CD4-positive, alpha-beta T cell treated with Interleukin-15 for 1 hour (primary cell): ENCODE measurements at places on chromosomes 6 and 20.

DNA sequence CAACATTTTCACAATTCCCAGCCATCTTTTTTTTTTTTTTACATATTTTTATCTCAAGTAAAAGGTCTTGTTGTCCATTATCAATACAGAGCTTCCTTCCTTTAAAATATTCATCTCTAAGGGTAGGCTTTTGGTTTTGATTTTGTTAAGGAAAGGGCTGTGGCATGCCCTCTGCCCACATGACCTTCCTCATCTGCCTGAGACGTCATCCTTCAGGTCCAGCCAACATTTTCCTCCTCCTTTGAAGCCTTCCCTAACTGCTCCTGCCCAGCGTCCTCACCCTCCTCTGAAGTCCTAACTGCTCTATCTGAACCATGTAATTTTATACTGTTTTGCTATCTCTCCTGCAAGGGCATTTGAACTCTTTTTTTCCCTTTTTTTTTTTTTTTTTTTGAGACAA, 73.9 kb upstream of the TGM3 start:
- no peak for DNase-seq

- DNase-seq, result no peak
Measured at GRCh38 chr6:31737315-31737990, 1.1 kb upstream of the CLIC1 start.

- DNase-seq, result no peak
Measured at GRCh38 chr6:81843302-81843701, 90.8 kb upstream of the TENT5A start.

DNA sequence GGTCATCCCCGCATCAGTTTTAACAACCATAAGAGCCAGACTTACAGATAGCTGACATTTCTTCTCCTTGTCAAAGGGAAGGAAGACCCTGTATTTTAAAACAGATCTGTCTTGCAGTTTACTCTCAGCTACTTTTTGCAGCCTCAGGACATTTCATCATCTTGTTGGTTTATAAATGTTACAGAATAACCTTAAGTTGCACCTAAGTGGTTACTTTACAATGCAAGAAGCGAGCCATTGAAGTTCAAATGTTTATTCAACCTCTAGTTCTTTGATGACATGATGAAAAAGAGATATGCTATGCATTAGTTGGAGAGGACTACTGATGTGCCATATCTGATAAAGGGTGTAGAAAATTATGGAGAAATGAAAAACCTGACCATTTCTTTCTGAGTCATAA, 187.9 kb upstream of the COL21A1 start:
- no peak for DNase-seq

GRCh38 chr20:35181731-35182130, 9.9 kb downstream of the PROCR start:
- no peak for DNase-seq

DNA sequence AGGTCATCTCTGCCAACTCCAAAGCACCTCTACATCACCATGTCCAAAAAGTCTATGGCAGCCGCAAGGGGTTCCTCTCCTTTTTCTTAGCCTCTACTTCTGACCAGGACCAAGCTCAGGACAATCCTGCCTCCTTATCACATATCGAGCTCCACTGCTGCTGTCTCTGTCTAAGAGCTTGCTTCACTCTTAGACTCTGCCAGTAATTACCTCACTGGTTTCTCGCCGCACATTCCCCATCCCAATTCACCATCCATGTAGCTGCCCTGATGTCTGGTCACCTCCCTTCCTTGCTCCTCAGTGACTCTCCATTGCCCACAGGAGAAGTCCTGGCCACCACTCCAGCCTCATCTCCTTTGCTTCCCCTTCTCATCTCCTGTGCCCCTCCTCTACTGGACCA, 24.1 kb upstream of the PI16 start:
- DNase-seq, result no peak

- no peak for DNase-seq
Measured at GRCh38 chr20:63565699-63566335, 8.2 kb downstream of the HELZ2 start.

DNA sequence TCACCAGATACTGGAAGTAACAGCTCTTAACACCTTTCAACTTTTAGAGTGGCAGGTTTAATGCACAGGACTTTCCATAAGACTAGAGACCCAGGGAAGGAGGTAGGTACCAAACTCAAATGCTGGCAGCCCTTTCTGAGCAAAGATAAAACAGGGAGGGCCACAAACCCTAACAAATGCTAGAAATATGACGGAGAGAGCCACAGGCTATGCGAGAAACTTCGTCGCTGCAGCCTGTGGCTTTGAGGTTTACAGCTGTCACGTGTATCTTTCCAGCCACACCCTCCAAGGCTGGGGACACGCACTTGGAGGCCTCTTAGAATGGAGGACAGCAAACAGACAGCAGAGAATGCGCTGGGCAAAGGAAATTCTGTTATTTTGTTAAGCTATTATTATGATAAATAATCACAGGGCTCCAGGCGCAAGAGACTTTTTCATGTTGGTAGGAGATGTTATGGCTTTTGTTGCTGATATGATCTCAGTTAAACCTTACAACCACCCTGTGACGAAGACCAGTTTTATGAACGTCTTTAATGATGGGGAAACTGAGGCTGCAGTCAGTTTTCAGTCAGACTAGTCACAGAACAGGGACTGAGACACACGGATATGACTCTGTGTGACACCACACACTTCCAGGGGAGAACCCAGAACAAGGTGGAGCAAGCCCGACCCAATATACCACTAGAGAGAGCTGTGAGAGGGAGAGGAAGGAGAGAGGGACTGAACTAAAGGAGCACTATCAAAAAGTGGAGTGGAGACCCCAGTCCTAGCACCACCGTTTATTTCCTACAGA, 2.0 kb downstream of the TRAM2 start:
- DNase-seq, result peak; percentile 58

GRCh38 chr6:106206905-106207304, 118.7 kb downstream of the ATG5 start:
- no peak for DNase-seq

- DNase-seq, result no peak
Measured at GRCh38 chr6:20159781-20160540, 52.3 kb downstream of the MBOAT1 start.

DNA sequence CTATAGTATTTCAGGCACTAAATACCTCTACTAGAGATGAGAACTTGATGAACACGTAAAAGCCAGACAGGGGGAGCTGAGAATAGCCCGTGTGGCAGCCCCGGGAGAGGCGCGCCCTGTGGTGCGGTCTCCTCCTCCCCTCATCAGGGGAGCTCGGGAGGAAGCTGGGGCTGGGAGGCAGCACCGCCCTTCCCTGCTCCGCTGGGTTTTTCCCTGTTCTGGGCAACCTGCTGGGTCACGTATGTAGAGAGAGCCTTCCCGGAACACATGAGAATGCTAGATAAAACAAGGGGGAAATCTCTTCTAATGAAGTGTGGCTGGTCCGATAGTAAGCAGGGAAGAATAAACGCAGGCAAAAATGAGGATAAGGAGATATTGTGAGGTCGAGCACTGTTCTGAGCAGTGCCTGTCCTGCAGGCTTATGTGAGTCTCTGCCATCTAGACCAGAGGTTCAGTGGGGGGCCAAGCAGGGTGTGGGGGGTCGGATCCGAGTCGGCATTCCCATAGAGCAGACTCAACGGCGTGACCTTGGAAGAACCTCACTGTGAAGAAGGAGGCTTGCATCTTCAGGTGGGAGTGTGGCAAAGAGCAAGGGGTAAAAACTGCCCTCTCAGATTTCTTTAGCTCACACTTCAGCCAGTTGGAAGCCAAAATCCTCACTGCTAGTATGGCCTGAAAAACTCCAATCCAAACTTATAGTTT, 13.4 kb upstream of the RPS6KA2 start:
- DNase-seq, result no peak

DNA sequence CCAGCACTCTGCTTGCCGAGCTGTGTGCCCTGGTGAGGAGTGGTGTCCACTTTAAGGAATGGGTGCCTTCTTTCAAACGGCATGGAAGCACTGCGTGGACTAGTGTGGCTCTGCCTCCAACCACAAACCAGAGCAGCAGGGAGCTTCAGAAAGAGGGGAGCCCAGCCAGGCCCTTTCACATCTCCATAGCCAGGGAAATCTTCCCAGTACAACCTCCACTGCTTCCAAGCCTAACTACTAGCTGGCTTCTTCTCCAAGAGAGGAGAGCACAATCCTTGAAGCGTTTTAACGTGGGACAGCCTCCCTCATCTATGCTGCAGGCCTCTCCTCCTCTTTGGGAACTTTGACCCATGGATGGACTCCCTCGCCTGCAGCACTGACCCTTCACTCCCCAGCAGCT, 26.7 kb downstream of the TNXB start:
- no peak for DNase-seq

- no peak for DNase-seq
Measured at GRCh38 chr20:35979544-35979943, 11.2 kb downstream of the CNBD2 start.

DNA sequence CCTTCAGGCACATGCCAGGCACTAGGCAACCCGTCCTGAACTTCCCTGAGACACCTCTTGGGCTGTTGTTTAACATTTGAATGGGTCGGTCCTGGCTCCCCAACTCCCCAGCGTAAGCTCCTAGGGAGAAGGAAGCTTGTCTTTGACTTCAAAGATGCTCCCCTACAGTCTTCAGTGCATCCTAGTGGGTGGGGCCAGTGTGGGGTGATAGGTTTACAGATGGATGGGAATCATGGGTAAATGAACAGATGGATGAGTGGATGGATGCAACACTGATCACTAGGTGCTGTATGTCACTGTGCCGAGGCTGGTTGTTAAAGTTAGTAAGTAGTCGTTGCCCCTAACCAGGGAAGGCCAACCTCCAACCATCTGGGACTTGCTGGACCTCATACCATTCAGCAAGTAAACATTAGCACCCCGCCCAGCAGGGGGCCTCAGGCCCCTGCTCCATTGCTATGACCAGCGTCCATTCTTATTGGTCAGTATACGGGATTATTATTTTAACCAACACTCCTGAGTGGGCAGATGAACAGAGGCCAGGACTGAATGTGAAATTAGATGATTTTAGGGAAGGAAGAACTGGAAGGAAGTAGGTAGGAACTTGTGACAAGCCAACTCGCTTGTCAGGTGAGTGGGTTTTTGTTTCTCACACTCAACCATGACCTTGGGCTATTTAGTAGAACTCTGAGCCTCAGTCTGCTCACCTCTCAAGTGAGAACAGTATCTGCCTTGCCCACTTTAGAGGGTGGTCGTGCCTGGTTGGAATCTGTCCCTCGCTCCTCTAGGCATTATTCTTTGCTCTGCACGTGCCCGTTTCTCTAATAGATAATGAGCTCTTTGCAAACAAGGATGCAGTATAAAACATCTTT, 82.9 kb upstream of the FOXP4 start:
- DNase-seq, result peak; percentile 29

DNA sequence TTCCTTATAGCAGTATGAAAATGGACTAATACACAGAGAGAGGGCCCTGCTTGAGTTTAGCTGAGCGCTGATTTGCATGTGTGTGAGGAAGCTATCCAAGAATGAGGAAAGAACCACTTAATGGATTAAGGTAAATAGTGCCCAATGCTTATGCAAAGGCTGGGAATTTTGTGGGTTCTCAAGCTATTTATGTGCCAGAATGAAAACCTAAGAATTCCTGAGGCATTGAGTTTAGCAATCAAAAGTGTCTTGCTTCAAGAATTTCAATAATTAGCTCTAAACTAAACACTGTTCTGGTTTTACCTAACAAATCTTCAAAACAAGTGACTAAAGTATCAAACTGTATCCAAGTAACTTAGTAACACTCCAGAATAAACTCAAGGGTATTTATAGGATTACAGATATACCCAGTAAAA, 7.0 kb upstream of the OR14J1 start:
- DNase-seq, result no peak

DNA sequence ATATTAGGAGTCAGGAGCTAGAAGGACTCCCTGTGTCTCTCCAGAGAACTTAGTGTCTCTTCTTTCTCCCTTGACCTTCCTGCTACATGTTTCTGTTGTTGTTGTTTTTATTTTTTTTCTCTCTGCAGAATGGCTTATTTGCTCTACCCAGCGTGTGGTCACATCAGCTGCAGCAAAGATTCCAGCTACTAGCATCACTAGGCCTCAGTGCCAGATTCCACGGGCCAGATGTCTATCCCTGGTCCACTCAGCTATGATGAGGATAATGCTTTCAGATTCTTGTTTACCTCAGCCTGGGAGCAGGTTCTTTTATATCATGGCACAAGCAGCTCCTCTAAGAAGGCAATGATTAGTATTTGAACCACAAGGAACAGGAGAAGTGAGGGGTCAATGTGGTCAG, 110.0 kb downstream of the PLCB1 start:
- no peak for DNase-seq

GRCh38 chr6:158854214-158855101, 35.3 kb upstream of the EZR start:
- no peak for DNase-seq

GRCh38 chr6:55664591-55665587, 85.9 kb upstream of the HMGCLL1 start:
- no peak for DNase-seq

GRCh38 chr6:65771946-65772345, 64.9 kb upstream of the EYS start:
- DNase-seq, result no peak

- no peak for DNase-seq
Measured at GRCh38 chr6:25010902-25011625, 75.3 kb upstream of the RIPOR2 start.

DNA sequence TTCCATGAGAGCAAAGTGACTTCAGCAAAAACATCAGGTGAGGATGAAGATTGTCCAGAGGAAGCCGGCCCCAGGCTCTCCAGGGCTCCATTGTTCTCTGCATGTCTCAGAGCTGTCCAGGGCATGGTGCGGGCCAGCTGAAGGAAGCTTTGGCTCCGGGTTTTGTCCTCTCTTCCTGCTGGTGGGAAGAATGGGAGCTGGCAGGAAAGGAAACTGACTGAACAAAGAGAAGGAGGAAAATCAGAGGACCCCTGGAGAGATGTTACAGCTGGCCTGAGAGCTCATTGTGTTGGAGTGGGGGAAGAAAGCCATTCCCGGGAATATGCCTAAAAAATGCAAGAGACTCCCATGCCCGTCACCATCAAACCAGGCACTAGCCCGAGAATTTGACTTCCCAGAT, 27.1 kb downstream of the PRND start:
- no peak for DNase-seq

- DNase-seq, result no peak
Measured at GRCh38 chr20:8155229-8155628, 23.2 kb downstream of the PLCB1 start.

GRCh38 chr20:51144476-51144875, 121.6 kb upstream of the KCNG1 start:
- no peak for DNase-seq

DNA sequence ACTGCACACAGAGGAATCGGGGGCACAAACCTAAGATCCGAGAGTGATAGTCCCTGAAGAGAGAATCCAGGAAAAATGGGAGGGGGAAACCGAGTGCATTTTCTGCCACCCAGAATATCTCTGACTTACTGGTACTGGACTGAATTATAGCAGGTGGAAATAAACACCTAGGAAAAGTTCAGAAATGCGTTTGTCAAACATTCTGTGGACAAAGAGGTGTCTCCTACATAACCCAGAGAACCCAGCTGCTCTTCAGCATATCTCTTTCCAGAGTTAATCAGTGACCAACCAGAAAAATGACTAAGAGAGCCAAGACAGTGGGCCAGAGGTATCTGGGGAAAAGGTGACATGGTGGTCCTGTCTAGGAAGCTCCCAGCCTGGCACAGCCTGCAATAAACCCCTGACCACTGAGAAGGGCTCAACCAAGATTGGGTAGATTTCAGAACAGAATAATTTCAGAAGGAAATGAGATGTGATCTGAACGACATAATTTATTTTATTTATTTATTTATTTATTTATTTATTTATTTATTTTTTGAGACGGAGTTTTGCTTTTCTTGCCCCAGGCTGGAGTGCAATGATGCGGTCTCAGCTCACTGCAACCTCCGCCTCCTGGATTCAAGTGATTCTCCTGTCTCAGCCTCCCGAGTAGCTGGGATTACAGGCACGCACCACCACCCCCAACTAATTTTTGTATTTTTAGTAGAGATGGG, 6.0 kb upstream of the VNN1 start:
- no peak for DNase-seq
